ENCODE measurements at places on chromosomes 16 and 17.

- DNase-seq = no peak
Observed at GRCh38 chr17:72405662-72406230, 284.9 kb downstream of the SOX9 start.

DNA sequence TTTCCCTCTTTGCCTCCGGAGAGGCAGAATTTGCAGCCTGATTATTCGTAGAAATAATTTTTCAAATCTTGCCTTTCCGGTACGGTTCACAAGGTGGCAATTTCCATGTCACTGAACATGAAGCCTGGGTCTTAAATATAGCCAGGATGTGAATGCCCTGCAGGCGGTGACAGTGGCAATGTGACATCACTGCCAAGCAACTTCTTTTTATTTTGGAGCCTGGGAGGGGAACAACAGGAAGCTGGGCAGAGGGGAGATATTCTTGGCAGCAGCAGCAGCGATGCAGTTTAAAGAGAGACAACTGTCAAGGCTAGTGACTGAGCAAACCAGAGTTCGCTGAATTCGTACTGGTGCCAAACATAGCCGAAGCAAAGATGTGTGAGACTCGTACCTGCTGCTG is 171.1 kb downstream of the SNX29 start:
- no peak for DNase-seq

DNA sequence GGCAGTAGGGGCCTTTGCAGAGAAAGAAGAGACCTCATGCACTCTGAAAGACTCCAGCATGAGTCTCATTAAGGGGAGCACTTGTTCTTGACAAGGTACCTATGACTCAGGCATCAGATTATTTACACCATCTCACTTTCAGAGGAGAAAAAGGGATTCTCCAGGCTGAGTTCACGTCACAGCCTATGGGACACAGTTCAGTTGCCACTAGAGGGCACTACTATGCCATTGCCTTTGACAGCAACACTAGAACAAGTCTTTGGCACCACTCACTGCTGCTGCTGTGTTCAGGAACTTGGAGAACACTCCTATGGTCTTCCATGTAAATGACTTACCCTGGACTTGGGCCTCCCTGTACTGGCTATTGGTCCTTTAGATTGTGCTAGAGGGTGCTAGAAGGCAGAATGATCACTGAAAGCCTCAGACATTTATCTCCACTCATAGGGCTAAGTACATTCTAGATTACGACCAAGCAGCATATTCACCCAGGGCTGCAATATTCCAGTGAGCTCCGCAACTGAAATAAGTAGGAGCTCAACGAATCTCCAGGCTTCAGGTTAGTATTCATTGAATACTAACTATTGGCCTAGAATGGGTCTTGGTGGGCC is 225.1 kb upstream of the CA10 start:
- DNase-seq = peak; percentile 67

GRCh38 chr17:70426752-70427151 is 257.4 kb downstream of the KCNJ2 start:
- no peak for DNase-seq

DNA sequence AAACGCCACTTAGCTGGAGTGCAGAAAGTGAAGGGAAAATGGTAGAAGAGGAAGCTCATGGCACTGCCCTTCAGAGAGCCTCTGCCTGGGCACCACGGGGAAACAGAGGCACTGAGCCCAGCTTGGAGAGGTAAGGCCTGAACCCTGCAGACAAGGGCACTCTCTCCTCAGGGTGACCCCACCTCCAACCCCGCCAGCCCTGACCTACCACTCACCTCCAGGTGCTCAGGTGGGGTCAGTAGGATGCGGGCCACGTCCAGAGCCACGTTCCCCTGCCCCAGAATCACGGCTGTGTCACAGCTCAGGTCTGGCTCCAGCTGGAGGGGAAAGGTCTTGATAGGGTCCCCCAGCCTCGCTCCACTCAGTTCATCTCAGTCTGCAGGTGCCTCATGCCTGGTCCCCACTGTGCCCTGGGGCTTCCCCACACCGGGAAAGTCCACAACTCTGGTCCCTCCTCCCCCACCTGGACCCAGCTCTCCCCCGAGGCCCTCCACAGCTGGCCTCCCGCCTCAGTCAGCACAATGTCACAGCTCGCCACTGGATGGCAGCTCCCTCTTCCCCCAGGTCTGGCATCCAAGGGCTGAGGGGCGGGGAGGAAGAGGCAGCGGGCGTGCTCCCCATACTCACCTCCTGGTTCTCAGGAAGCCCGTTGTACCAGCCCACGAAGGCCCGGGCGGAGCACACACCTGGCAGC is 6.0 kb upstream of the GRIN2C start:
- DNase-seq = no peak

GRCh38 chr16:67968400-67969253 is at the start of gene SLC12A4:
Gene SLC12A4 (minus strand): TSS chr16:67968637. CDS start chr16:67968553, 84 bp downstream.
- no peak for DNase-seq

DNA sequence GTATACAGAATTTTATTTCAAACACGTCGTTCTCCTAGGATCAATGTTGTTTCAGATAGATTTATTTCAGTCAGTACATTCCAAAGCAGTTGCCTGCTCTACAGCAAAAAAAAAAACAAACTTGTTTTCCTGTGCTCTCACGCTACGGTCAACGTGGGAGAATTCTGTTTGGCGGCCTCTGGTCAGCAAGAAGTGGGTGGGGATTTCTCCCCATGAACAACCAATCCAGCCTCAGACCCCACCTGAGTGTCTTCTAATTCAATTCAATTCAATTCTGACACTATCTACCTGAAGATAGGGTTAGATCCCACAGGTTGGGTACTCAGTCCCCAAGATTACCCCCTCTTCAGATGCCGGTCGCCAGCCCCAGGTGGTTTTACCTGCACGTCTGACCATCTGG is 22.1 kb downstream of the C17orf58 start:
- no peak for DNase-seq

DNA sequence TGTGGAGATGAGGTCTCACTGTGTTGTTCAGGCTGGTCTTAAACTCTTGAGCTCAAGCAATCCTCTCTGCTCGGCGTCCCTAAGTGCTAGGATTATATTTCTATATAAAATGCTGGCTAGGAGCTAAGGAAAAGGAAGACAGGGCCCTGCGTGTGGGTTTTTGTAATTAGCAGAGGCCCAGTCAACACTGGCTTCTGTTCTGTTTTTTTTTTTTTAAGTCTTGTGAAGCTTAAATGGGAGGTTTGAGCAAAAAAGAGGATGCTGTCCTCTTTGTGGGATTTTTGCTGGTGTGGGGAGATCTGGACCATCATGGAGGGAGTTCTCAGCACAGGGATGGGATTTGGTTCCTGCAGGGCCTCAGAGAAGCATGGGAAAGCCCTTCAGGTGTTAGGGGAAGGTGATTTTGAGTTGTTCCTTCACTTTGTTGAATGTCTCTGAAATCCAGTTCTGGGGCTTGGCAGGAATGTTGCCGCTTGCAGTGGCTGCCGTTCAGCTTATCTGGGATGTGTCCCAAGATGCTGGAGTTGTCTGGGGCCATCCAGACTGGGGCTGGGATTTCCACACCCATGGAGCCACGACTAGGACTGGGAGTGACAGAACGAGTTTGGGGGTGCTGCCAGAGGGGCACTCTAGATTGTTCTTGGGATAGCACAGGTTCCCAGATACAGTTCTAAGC is 4.2 kb downstream of the PYCARD start:
- no peak for DNase-seq

GRCh38 chr17:40921026-40921425 is 16.4 kb downstream of the KRT23 start:
- DNase-seq = no peak

- DNase-seq = no peak
Observed at GRCh38 chr16:52090080-52090479, 456.9 kb downstream of the TOX3 start.

DNA sequence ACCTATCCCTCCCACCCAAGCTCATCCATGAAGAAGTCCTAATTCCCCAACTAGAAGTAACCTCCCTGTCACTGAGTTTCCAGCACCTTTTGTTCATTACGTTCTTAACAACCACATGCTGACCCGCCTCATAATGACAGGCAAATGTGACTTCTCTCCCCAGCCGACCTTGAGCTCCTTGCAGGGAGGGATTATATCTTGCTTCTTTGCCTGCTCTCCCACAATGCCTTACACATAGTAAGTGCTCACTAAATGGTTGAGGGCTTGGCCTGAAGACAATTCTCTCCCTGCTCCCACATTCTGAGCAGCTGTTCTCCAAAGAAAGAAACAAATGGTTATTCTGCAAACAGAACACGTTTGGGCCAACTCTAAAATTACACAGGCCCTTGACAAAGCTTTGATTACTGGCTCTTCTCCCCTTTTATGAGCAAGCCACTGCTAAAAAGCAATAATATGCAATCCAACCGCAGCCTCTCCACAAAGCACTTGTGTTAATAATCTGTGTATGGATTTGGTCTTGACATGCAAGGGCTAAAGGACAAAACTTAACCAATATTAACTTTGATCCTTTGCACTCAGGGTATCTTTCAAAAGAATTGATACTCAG is 23.2 kb downstream of the SLC39A11 start:
- DNase-seq = peak; percentile 56

DNA sequence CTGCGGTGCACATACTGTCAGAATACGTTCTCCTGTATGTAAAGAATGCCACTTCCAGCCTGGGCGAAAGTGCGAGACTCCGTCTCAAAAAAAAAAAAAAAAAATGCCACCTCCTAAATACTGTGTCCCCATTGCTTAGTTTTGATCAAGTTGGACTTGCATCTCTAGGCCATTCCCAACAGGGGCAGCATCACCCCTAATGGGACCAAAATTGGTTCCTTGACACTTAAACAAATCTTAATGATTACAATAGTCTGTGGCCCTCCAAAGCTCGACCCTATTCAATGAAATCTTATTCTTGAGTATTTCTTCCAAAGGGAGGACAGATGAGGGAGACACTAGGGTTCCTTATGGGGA is 154.7 kb upstream of the PLCG2 start:
- no peak for DNase-seq

- peak; percentile 23 for DNase-seq
Observed at GRCh38 chr17:29369831-29370735, 20.1 kb upstream of the TAOK1 start.

GRCh38 chr17:41324180-41325075 is 8.9 kb upstream of the KRTAP17-1 start:
- DNase-seq = no peak

GRCh38 chr17:11935734-11936406 is 61.4 kb downstream of the ZNF18 start:
- no peak for DNase-seq

Data from NCI-H1092 (cell line).